ENCODE measurements at places on chromosomes 7 and 10.
A peak's percentile ranks its signal among the peaks of the same experiment; 100 is the strongest.

- DNase-seq = no peak
Measured at GRCh38 chr10:98577168-98577567, 130.4 kb upstream of the HPS1 start.

- no peak for DNase-seq
Measured at GRCh38 chr10:5461203-5461588, 38.2 kb downstream of the CALML5 start.

DNA sequence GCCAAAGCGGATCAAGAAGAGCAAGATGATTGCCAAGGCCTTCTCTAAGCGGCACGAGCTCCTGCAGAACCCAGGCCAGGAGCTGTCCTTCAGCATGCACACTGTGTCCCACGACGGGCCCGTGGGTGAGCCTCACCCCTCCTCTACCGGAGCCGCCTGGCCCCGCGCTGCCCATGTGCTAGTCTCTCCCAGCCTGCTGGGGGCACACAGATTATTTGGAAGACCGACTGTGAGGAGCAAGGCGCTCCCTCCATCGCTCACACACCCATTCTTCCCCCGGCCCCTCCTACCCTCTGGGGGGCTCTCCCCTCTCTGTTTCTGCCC is 13.9 kb upstream of the AHCYL2 start:
- DNase-seq = no peak

GRCh38 chr7:91165846-91166230 is 98.4 kb upstream of the FZD1 start:
- no peak for DNase-seq

DNA sequence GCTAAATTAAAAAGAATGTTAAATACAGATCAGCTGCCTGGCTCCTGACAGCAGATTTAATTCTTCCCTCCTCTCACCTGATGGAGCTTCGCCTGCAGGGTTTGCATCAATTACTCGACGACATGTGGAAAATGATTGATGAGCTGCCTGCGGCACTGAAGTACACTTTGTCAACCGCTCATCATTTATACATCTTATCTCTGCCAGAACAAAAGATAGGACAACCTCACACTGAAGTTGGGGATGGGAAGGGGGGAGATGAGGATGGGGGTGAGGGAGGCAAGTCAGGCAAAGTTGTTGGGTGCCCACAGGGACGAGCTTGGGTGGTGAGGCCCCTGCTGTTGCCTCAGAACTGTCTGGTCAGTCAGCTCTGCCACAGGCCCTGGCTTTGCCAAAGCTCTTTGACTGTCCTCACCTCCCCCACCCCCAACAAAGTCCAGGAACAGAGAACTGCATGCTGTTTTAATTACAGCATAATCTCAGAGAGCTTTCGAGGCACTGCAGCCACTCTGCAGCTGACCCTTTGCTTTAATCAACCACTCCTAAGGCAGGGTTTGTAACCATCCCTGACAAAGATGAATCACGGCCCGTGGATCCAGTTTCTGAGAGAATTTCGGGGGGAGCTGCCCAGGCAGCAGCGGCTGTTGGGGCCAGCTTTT is 702.3 kb downstream of the LRMDA start:
- no peak for DNase-seq

DNA sequence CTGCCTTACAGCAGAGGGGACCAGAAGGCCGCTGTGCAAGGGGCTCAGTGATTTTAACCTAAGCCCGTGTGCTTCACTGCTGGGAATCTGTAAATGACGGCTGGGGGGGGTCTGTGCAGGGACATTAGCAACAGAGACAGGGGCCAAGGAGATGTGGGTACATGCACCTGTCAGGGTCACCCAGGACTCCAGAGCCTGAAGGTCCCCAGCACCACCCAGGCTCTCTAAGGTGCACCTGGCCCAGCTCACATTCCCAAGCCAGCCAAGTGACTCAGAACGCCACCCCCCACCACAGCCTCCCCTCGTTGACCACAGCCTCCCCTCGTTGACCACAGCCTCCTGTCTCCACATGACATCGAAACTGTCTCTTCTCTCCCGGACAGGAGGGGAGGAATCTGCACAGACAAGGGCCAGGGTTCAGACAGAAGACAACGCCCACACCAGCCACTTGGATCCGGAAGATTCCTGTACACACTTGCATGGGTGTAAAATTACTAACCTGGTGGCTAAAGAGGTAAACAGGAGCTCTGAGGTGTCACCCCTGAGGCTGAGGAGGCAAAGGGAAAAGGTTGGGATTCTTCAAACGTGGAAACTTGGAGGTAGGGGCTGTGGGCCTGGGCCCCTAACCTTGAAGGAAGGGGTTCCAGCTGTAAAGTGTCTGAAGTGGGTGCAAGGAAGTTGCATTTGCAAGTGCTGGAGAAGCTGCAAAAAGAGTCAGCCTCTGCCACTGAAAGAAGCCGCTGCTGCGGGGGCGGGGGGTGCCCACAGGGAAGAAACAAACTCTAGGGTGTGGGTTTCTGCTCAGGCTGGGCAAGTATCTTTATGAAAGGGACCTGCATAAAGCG is 27.0 kb downstream of the CALML3 start:
- DNase-seq = peak; percentile 34

GRCh38 chr10:74645692-74646091 is 180.7 kb upstream of the KAT6B start:
- DNase-seq = no peak

DNA sequence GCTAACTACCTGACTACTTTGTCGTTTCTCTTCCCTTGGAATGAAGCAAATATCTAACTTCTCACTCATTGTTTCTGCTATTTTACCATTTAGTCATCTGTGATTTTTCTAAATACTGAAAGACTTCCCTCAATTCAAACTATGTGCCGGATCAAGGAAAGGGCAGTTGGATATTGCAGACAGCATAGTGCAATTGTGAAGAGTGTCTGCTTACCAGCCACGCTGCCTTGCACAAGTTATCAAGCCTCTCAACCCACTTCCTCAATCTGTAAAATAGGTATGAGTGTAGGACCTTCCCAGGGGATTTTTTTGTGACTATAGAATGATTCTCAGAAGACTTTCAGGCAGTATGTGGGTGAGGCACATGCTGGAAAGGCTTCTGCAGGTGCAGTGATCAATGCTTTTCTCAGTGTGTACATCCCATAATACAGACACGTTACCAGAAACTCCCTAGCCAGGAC is 54.3 kb downstream of the EGFR start:
- DNase-seq = no peak

GRCh38 chr10:13709931-13710650 is 123.3 kb downstream of the PRPF18 start:
- DNase-seq = no peak

DNA sequence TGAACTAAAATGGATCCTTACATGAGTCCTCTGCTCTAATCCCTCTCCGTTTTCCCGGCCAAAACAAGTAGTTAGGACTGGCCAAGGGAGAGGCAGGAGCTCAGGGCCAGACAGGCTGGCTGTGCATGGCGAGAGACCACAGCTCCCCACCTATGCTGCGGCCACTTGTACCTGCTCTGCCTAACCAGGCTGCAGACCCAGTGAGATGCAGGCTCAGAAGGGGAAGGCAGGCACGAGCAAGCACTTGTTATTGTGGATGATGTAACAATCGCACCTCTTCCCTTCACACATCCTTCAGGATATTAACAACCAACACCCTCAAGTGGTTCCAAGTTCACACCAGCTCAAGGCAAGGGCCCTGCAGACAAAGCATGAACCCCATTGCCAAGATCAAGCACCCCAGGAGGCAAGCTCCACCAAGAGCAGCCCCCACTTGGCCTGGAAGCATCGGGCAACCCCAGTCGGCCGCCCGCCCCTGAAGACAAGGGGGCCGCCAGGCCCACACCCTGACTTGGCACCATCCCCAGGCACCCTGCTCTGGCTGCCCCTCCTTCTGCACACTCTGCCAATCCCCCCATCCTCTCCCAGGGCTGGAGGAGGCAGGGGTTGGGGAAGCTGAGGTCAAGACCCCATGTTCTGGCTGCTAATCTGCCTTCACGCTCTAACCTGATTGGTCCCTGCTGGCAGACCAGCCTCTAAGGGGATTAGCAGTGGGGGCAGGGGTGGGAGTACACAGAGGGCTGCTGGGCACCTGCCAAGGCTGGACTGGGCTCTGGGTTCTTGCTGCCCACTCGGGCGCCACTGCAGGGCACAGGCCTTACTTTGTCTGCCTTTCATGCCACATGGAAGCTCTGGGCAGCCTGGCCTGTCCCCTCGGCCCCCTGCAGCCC is 111.3 kb downstream of the SLIT1 start:
- DNase-seq = no peak

GRCh38 chr7:147578196-147578595 is 1012.4 kb upstream of the C7orf33 start:
- no peak for DNase-seq
